ENCODE measurements at places on chromosomes 3 and 15.

- DNase-seq = no peak
Observed at GRCh38 chr3:123388811-123389627, 59.9 kb downstream of the ADCY5 start.

DNA sequence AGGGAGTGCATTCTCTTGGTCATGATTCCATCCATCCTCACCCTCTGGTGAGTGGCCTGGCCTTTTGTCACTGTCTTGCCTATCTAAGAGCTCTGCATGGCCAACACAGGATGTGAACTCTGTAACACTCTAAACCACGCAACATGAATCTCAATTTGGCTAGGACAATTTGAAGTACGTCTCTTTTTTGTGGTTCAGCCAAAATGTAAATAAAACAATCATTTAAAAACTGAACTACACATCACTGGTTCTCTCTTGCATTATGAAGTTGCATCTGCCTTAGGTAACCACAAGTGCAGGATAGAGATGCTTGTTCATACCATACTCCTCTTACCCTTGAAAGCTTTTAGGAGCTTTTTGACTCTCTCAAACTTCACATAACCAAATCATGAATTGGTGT lies 27.3 kb downstream of the CCR3 start:
- no peak for DNase-seq

DNA sequence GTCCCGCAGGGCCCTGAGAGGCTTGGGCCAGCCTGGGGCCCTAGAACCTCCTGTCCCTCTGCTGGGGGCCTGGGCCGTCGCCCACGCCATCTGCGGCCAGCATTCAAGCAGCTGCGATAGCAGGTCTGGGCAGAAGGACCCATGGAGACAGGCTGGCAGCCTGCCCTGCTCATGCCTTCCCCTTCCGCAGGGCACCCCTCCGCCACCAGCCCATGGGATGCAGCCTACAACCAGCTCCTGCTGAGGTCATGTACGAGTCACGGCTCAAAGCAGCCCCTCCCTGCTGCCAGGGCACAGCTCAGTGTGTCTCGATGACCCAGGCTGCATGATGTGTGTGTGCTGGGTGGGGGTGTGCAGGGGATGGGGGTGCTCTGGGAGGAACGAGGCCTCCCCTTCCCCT lies 27.8 kb downstream of the DUSP7 start:
- no peak for DNase-seq

GRCh38 chr3:129197321-129197720 lies 13.6 kb upstream of the CNBP start:
- DNase-seq = no peak

DNA sequence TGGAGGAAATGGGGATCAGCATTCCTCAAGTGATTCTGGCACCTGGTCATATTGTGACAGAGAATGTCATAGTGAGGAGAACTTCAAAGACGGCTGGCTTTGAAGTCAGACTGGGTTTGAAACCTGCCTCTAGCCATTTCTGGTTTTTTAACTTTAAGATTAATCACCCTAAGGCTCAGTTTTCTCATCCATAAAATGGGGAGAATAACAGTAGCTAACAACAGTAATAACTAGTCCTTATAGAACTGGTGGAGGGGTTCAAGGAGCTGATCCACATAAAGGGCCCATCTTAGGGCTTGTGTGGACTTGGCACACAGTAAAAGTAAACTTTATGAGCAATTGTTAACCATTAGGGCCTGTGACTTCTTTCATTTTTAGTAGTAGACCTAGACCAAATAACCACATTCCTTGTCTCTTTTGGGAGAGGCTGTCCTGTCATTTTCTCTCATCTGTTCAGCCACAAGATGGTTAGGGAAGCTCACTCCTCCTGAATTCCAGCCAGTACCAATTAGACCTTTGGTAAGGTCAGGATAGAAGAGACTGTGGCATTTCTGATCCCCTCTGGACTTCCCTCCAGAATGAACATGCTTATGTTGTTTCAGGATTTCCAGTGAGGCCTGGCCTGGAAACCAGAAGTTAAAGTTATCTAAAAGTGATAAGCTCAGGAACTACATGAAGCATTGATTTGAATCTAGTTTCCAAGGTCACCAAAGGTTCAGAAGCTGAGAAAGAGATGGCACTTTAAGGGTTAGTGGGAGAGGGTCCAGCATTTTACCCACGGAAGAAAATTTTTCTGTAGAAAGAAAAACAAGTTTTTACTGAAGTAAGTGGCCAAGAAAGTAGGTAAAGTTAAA lies 159.3 kb upstream of the DPH6 start:
- no peak for DNase-seq

DNA sequence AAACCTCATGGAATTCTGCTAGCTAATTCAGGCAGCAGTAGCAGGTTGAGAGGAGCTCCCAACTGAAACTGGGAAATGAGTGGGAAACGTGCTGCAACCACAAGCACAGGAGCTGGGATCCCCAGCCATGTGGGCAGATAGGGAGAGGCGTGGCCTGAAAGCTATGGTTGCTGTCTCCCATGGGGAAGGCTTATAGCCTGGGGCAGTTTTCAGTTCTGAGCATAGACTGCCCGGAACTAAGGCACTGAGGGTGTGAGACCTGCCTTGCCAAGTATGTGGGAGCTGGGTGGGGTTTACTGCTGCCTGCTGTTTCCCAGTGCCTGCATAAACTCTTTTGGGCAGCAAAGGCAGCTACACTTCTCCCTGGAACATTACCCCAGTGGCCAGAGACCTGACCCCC lies 229.5 kb downstream of the TUSC7 start:
- no peak for DNase-seq

DNA sequence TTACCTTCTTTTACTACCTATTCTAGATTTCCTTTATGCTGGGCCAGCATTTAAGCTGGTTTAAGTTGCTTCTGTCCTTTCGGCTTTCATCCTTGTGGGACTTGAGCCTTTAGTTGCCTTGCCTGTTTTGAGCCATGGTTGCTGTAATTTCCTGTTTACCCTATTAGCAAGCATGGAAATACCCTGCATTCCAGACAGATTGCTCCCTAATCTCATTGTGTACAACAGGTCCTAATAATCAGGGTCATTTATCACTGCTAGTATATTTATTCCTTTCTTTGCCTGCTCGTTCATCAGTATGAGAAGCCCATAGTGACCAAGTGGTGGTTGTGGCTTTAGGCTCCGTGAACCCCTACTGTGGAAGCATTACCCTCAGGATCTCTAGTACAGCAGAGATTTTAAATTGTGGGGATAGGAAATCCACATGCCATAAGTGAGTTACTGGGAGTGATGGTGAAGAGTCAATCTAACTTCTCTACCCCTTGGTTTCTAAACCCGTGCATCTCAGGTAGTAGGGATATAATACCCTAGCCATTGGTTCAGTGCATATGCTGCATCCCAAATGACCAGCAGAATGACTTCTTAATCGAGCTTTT lies 31.9 kb downstream of the NCK1 start:
- DNase-seq = no peak

GRCh38 chr3:69474186-69474585 lies 88.3 kb upstream of the FRMD4B start:
- DNase-seq = no peak

DNA sequence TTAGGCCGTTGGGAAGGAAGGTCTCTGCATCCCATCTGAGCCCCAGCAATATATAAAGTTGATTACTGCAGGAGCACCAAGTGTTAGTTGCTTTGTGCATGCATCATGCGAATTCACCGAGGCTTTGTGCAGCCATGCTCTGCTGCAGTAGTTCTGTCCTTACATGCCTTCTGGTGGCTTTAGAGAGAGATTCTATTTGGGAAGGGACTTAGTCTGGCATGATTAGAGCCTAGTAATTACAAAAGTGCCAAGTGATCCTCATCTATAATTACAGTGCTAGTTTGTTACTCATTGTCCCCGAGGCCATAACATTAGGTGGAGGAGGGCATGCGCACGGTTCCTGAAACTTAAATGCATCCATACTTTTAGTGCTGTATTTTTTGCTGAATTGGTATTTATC lies 353.6 kb downstream of the CNTN4 start:
- DNase-seq = no peak

GRCh38 chr3:181493423-181493822 lies 218.3 kb upstream of the SOX2 start:
- no peak for DNase-seq

GRCh38 chr15:57156210-57156884 lies 220.0 kb upstream of the CGNL1 start:
- no peak for DNase-seq

GRCh38 chr3:179687967-179688535 lies 35.2 kb downstream of the USP13 start:
- DNase-seq = no peak

DNA sequence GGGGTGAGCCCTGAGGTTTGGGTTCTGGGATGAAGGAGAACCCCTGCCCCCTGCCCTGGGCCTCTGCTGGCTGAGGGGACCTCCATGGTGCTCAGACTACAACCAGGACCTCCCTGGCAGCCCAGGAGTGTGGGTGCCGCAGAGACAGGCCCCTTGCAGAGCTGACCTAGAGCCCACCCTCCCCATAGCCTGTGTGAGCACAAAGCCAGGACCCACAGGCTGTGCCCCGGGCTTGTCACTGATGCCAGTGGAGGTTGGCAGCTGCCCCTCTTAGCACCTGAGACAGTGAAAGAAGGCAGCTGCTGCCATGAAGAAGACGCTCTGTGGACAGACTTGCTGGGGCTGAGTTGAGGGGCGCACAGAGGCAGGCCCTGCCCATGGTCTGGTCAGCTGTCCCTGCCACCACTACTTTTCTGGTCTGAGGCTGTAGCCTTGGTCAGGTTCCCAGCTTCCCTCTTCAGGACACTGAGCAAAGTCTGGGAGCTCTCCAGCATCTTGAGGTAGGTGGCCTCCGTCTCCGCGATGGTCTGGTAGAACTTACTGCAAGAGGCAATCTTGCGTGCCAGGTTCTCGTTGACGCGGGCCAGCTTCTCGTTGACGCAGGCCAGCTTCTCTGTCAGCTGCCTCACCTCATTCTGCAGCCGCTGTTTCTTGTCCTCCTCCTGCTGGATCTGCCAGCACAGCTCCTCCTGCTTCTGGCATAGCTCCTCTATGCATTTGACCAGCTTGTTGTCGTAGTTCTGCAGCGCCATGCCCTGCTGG lies 23.0 kb downstream of the USP4 start:
- DNase-seq = no peak

- DNase-seq = no peak
Observed at GRCh38 chr15:85555875-85556617, 175.6 kb downstream of the AKAP13 start.

DNA sequence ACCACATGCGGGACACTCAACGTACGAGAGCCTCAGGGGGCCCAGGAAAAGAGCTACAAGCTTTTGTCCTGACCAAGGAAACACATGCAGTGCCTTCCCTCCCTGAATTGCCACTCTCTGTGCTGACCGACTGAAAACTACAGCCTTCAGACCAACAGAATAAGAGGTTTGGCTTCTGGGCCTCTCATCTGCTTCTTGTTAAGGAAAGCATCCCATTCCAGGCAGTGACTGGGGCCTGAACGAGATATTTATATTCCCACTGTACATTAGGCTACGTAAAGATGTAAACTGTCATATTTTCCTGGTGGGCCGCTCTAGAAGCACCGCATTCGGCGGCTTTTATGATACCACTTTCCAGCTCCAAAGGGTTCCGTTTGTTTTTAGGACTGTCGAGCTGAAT lies 208.9 kb upstream of the TPM1 start:
- DNase-seq = no peak

GRCh38 chr3:94336046-94336753 lies 273.3 kb downstream of the NSUN3 start:
- peak; percentile 11 for DNase-seq

DNA sequence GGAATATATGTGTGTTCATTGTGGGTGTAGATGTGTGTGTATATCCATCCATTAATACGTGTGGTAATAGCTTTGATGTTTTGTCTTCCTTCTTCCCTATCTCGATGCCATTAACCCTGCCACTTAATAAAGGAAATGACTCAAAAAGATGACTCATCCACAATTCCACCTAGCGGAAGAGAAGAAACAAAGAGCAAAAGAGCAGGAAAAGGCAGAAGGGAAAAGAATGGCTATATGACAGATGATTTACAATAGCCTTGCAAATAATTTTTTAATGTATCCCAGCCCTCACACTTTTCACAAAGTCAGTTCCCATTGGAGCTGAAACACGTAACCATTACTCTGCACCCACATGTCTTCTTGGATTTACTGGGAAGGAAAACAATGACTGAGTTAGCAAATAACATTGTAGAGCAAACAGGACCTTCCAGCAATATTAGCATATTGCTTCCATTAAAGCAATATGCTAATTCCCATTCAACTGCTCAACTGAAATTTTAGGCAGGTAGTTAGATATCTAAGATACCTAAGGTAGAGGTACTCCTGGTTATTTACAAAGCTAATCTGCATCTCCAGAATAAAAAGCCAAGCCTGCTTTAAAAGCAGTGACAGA lies 197.2 kb downstream of the KCNAB1 start:
- DNase-seq = peak; percentile 18

GRCh38 chr15:94105760-94106159 lies 125.6 kb upstream of the MCTP2 start:
- DNase-seq = no peak

DNA sequence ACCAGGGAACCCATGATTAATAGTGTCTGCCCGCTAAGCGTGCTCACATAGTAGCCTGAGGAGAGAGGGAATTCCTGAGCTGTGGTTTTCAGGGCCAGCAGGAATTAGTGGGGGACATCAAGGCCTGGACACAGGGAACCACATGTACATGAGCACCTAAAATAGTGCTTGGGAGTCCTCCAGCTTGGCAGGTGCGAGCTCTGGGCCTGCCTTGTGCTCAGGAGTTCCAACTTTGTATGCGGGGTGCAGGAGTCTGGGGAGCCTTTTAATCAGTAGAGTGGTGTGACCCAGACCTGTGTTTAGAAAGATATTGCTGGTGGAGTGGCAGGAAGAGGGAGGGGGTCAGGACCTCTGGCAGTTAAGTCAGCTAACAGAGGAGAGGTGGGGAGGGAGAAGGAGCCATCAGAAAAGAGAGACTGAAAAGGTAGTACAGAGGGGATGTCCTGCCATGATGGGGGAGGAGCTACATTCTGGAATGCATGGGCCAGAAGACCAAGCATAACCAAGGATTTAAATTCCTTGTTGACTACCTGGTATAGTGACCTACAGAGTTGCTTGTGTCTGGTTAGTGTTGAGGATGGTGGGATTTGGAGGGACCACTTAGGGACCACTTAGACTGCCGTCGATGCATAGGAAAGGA lies 1.9 kb downstream of the DAG1 start:
- DNase-seq = no peak

DNA sequence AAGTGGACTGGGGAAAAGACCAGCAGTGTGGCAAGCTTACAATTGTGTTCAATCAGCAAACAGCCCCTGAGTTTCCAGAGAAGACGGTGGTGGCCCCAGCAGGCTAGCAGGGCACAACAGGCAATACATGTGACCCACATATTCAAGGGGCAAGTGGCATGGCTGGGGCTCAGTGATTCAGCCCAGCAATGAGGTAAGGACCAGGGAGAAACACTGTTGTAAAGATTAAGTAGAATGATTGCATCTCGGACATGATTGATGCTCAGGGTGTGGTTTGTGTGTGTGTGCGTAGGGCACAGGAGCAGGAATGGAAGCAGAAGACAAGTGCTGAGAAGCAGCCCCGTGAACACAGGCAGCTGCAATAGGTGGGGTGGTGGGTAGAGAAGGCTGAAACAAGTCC lies 37.9 kb downstream of the KLHL6 start:
- DNase-seq = no peak

DNA sequence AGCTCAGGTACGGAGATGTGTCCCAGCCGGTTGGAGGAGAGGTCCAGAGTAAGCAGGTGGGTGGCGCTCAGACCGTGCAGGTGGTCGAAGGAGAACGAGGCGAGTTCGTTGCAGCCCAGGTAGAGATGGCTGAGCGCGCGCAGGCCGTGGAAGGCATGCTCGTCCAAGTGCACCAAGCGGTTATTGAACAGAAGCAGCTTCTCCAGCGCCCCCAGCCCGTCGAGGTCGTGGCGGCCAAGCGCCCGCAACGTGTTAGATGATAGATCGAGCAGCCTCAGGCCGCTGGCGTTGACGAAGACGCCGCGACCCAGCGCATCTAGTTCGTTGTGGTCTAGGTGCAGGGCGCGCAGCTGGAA lies 648 bp downstream of the AMIGO3 start:
- no peak for DNase-seq

All from 8988T (cell line).